Upper lobe of left lung (tissue), 6 donors: ENCODE measurements at places on chromosomes 7 and 10. TPM values are rescaled to one million over a fixed set of nuclear protein-coding genes. Genes with fewer than 3 reads are reported as not detected.

- no peaks in the 10 kb centered on the region for H3K36me3 ChIP-seq
- H3K27ac ChIP-seq, result no peak overlapping the region
- H3K4me3 ChIP-seq, result no peak overlapping the region
- no peaks in the 10 kb centered on the region for H3K4me1 ChIP-seq
Observed at GRCh38 chr7:46080595-46081159, 159.6 kb upstream of the IGFBP3 start.

GRCh38 chr10:96906864-96907263, 74.8 kb downstream of the LCOR start:
- DNase-seq, result no peak
- H3K4me3 ChIP-seq, result no peak overlapping the region
- no peaks in the 10 kb centered on the region for H3K27me3 ChIP-seq
- no peak overlapping the region for H3K27ac ChIP-seq
- H3K36me3 ChIP-seq, result no peaks in the 10 kb centered on the region
- peaks cover 3% of the 10 kb centered on the region for H3K4me1 ChIP-seq

GRCh38 chr7:455110-455928, 64.3 kb downstream of the PDGFA start:
- H3K27me3 ChIP-seq, result peaks cover 9% of the 10 kb centered on the region
- H3K4me3 ChIP-seq, result no peak overlapping the region
- H3K36me3 ChIP-seq, result no peaks in the 10 kb centered on the region
- H3K4me1 ChIP-seq, result peaks cover 7% of the 10 kb centered on the region
- DNase-seq, result no peak

GRCh38 chr7:54339073-54339472, 203.1 kb upstream of the VSTM2A start:
- H3K36me3 ChIP-seq, result no peaks in the 10 kb centered on the region
- H3K27me3 ChIP-seq, result no peaks in the 10 kb centered on the region
- no peak overlapping the region for H3K27ac ChIP-seq
- no peaks in the 10 kb centered on the region for H3K4me1 ChIP-seq
- DNase-seq, result no peak

DNA sequence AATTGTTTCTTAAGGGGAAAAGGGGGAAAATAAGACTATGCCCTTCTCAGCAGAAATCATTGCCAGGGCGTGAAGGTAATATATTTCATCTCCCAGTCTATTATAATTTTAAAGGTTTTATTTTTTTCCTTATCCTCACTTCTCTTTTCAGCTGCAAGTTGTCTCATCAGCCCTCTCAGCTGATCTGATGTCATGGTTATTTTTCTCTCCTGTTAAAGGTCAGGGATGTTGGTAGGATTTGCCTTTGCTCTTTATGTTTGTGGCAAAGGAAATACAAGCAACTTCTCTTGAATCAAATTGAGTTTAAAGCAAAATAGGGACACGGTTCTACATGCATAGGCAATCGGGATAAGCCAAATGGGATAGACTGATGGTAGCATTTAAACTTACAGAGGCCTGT, 946.9 kb downstream of the SORCS1 start:
- no peak for DNase-seq
- H3K4me1 ChIP-seq, result no peaks in the 10 kb centered on the region
- H3K4me3 ChIP-seq, result no peak overlapping the region
- no peaks in the 10 kb centered on the region for H3K36me3 ChIP-seq

- no peaks in the 10 kb centered on the region for H3K4me1 ChIP-seq
- DNase-seq, result no peak
- H3K27ac ChIP-seq, result no peak overlapping the region
- no peaks in the 10 kb centered on the region for H3K36me3 ChIP-seq
- H3K27me3 ChIP-seq, result no peaks in the 10 kb centered on the region
Observed at GRCh38 chr10:120365872-120366271, 91.2 kb upstream of the PLPP4 start.

DNA sequence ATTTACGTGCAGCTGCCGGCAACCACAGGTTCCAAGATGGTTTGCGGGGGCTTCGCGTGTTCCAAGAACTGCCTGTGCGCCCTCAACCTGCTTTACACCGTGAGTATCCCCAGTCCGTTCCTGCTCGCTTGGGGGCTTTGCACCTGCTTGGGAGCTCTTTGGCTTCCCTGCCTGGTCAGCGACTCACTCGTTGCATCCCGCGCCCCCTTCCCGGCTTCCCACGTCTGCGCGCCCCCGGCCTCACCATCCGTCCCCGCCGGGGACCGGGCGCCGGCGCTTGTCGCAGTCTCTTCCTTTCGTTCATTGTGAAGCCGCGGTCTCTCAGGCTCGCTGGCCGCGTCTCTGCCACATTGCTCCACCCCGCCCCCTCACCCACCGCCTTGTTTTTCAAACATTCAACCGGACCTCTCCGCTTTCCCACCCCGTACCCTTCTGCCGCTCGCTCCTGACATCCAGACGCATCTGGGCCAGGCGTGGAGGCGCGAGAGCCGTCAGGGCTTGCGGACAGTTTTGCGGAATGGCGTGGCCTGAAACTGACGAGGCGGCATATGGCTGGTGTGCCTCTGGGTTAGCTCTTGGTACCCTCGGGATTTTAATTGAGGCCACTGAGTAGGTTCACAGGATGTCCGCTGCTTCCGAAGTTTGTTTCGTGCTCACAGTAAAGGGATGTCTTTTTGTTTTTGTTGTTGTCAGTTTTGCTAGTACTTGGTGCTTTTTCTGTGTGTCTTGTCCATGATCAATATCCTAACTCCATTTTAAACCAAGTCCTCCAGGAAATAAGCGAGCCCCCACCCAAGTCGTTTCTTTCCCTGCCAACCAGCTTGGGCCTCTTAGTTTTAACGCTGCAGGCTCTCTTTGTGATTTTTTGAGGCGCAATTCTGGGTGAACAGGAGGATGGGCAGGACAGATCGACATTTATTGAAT, 639 bp downstream of the TSPAN13 start:
- no peaks in the 10 kb centered on the region for H3K36me3 ChIP-seq
- H3K27ac ChIP-seq, result peak overlapping the region; percentile 78

DNA sequence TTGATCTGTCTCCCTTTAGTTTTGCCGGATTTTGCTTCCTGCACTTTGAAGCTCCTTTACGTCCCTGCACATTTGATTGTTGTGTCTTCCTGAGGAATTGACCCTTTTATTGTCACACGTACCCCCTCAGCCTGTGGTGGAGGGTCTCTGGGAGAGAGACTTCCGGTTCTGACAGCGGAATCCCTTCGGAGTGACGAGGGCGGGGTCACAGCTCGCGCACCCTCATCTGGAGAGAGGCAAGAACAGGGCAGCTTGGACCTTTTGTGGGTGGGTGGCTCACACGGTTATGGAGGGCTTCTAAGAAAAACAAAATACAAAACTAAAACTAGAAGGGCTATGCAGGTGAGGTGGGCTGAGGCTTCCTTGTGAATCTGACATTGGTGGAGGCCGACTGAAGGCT, 26.0 kb downstream of the AMZ1 start:
- peaks cover 50% of the 10 kb centered on the region for H3K4me1 ChIP-seq
- no peak for DNase-seq
- no peaks in the 10 kb centered on the region for H3K27me3 ChIP-seq
- no peaks in the 10 kb centered on the region for H3K36me3 ChIP-seq

DNA sequence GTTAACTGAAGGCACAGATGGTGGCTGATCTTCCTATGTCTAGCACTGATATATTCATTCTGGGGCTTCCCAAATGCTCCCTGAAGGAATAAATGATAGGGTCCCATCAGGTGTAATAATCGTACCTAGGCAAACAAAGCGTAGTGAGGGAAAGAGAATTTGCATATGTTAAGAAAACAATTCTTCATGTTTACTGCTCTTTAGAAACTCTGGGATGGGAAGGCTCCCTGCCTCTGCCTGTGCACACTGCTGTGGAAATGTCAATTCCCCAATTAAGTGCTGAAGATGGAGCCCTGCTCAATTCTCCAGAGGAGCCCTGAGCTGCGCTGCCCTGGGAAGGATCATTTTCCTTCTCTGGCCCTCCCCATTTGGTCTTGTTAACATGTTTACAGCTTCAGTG, 380.9 kb upstream of the ADARB2 start:
- no peak for DNase-seq
- no peaks in the 10 kb centered on the region for H3K27me3 ChIP-seq
- no peaks in the 10 kb centered on the region for H3K4me1 ChIP-seq
- H3K4me3 ChIP-seq, result no peak overlapping the region
- no peak overlapping the region for H3K27ac ChIP-seq
- H3K36me3 ChIP-seq, result no peaks in the 10 kb centered on the region

GRCh38 chr7:86995052-86995725, 64.3 kb downstream of the ELAPOR2 start:
- H3K27ac ChIP-seq, result no peak overlapping the region
- no peaks in the 10 kb centered on the region for H3K36me3 ChIP-seq

DNA sequence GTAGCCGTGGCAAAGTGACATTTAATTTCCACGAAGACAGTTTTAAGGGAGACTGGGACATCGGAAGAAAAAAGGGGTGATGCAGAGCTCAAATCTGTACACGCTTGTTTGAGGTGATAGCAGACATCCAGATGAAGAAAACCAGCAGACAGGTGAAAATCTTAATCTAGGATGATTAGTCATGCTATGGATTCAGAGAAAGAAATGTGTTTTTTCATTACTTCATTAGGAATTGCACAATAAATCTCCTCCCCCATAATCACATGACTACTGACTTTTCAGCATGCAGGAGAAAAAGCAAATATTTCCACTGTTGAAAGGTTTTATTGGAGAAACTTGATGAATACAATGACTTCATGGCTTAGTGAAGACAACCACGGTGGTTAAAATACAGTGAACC, 2.5 kb downstream of the NUDT5 start:
- H3K4me3 ChIP-seq, result no peak overlapping the region
- H3K27ac ChIP-seq, result no peak overlapping the region
- peaks cover 25% of the 10 kb centered on the region for H3K4me1 ChIP-seq

GRCh38 chr10:88401671-88402347, 181.3 kb downstream of the RNLS start:
- no peaks in the 10 kb centered on the region for H3K27me3 ChIP-seq
- H3K36me3 ChIP-seq, result no peaks in the 10 kb centered on the region
- no peak overlapping the region for H3K27ac ChIP-seq
- no peak for DNase-seq
- H3K4me1 ChIP-seq, result no peaks in the 10 kb centered on the region

- no peaks in the 10 kb centered on the region for H3K36me3 ChIP-seq
- no peaks in the 10 kb centered on the region for H3K27me3 ChIP-seq
- no peak overlapping the region for H3K27ac ChIP-seq
- peak; percentile 22 for DNase-seq
- peaks cover 7% of the 10 kb centered on the region for H3K4me1 ChIP-seq
- H3K4me3 ChIP-seq, result no peak overlapping the region
Observed at GRCh38 chr7:6317797-6318438, 45.5 kb upstream of the CYTH3 start.

- no peak overlapping the region for H3K4me3 ChIP-seq
- no peak for DNase-seq
- H3K4me1 ChIP-seq, result no peaks in the 10 kb centered on the region
- H3K36me3 ChIP-seq, result no peaks in the 10 kb centered on the region
- no peak overlapping the region for H3K27ac ChIP-seq
Observed at GRCh38 chr10:82643076-82643475, 768.1 kb downstream of the NRG3 start.

- no peaks in the 10 kb centered on the region for H3K4me1 ChIP-seq
- DNase-seq, result no peak
- H3K4me3 ChIP-seq, result no peak overlapping the region
- H3K27me3 ChIP-seq, result no peaks in the 10 kb centered on the region
Observed at GRCh38 chr7:80443325-80443724, 68.5 kb downstream of the GNAT3 start.

DNA sequence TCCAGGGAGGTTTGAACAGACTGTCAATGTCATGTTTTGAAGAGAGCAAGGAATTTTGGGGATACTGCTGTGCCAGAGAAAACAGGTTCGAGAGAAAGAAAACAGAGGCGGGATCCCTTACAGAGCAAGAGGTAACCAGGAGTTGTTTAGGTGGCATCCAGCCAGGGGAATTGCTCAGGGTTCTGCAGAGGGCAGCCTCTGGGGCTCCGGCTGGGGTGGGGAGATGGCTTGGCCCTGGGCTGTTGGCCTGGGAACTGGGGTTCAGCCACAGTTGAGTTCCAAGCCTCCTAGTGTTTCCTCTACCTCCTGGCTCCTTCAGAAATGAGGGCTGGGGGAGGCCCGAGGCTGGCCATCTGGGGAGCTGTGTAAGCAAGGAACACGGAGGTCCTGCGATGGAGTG, 68.0 kb downstream of the CAMK1D start:
- H3K36me3 ChIP-seq, result no peaks in the 10 kb centered on the region
- H3K4me1 ChIP-seq, result peaks cover 8% of the 10 kb centered on the region
- H3K4me3 ChIP-seq, result no peak overlapping the region
- no peak overlapping the region for H3K27ac ChIP-seq

GRCh38 chr10:18341055-18341454, 200.8 kb downstream of the CACNB2 start:
- H3K36me3 ChIP-seq, result no peaks in the 10 kb centered on the region
- no peaks in the 10 kb centered on the region for H3K4me1 ChIP-seq
- no peak overlapping the region for H3K4me3 ChIP-seq
- DNase-seq, result no peak
- H3K27me3 ChIP-seq, result no peaks in the 10 kb centered on the region
- H3K27ac ChIP-seq, result no peak overlapping the region

DNA sequence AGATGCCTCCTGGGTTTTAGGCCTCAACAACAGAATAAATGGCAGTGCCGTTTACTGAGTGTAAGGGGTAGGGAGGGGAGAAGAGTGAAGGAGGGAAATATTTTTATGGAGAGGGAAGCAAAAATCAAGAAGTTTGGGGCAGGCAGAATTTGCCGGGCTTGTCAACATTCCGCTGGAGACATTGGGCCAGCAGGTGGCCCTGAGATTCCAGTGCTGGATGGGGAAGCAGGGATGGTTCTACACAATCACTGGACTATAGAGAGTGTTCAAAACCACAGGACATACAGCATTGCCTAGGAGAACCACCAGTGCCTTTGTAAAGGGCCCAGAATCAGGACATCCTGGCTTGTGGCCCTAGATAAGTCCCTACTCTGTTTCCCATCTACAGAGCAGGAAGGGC, 598.6 kb upstream of the MGMT start:
- DNase-seq, result no peak
- no peak overlapping the region for H3K27ac ChIP-seq
- no peak overlapping the region for H3K4me3 ChIP-seq
- no peaks in the 10 kb centered on the region for H3K36me3 ChIP-seq

- no peaks in the 10 kb centered on the region for H3K27me3 ChIP-seq
- no peak overlapping the region for H3K4me3 ChIP-seq
- DNase-seq, result no peak
- peaks cover 6% of the 10 kb centered on the region for H3K36me3 ChIP-seq
- no peaks in the 10 kb centered on the region for H3K4me1 ChIP-seq
- no peak overlapping the region for H3K27ac ChIP-seq
Observed at GRCh38 chr7:137873979-137874777, 27.4 kb upstream of the DGKI start.

The ADAM12 gene
- total RNA-seq, result 0.59 TPM

The GIMAP7 gene
- 32.5 TPM for total RNA-seq

The SPACDR gene
- total RNA-seq, result 2.1 TPM

The NACAD gene
- total RNA-seq, result 2.3 TPM

The SSC4D gene
- 2.1 TPM for total RNA-seq

The NAT16 gene
- not detected for total RNA-seq

The MBL2 gene
- not detected for total RNA-seq

The CAV1 gene
- 556 TPM for total RNA-seq

The PANK1 gene
- 17.9 TPM for total RNA-seq
